ENCODE measurements at places on chromosomes 4 and X. TPM values are rescaled to one million over a fixed set of nuclear protein-coding genes. Genes with fewer than 3 reads are reported as not detected.

- DNase-seq = no peak
Measured at GRCh38 chr4:116899561-116899960, 185.8 kb downstream of the TRAM1L1 start.

- no peak for DNase-seq
Measured at GRCh38 chr4:127179256-127180087, 453.3 kb upstream of the INTU start.

JADE3 gene
- total RNA-seq = 10.1 TPM

TRIML2 gene
- not detected for total RNA-seq

Data from upper lobe of right lung (tissue), 1 donor.